ENCODE measurements at places on chromosomes 5 and 9.

DNA sequence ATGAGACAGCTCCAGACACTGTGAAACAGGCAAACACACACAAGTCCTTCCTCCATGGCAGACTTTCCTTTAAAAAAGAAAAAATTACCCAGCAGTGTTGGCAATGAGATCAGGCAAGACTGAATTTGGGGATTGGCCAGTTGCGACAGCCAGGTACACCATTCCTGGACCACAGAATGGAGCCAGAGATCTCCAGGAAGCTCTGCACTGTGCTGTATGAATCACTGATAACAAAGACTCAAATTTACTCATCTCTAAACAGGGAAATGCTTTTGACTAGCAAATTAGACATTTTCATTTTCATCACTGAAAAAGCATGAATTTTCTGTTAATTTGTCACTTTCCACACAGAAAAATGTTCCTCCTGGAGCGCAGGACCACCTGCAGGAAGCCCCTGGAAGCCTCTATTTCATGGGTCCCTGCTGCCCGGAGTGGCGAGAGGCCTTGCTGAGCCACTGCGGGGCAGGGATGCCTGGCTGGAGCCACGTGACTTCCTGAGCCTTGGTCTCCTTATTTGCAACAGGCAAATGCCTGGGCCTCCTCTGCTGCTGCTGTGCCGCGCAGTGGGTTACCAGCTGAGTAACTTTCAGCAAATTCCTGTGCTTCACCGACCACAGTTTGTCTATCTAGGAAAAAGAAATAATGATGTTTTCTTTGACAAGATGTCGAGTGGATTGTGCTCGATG, 185.9 kb upstream of the ZNF618 start:
- DNase-seq: no peak

DNA sequence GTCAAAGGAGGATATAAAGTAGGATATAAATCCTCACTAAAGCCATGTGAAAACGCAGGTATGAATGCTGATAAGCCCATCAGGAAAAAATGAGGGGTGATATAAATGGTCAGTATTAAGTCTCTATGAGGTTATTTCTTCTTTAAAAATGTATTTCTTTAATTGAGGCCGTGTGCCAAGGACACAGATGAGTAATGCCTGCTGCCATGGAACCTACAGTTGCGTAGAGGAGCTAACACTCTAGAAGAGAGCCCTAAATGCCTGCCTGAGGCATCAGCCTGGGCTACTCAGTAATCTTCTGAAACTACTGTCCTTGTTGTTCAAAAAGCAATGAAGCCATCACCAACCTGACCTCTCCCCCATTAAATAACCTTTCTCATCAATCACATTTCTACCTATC, 84.9 kb downstream of the KLHL3 start:
- no peak for DNase-seq

DNA sequence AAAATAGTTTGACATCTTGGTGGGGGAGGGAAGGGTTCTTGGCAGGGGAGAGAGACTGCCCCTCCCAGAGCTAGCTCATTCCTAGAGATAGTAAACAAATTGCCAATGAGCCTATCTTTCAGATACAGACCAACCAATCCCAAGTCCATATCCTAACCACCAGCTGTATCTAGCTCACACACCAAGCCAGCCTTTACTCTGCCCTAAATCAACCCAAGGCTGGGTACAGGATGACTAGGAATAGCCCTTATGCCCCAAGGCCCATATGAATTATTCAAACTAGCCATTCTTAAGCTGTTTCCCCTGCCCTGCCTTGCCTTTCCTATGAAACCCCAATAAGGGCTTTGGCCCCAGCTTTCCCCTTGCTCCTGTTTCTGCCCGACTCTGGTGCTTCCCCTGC, 281.3 kb upstream of the PANK3 start:
- no peak for DNase-seq

DNA sequence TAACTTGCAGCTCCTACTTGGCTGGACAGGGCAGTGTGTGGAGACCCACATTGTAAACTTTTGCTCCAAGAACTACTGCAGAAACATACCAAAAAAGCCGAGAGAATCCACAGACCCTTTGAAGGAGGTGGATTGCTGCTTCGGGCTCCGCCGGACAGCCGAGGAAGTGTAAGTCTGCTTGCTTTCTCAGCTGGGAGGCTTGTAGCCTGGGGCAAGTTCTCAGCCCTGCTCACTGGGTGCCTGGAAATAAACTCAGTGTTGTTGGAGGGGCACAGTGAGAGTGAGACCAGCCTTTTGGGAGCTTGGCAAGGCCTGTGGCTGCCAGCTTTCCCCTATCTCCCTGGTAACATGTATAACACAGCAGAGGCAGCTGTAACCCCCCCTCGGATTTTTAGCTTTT, 215.6 kb downstream of the SYK start:
- DNase-seq: no peak

GRCh38 chr5:149019679-149020078, 43.2 kb downstream of the SH3TC2 start:
- DNase-seq: no peak

- DNase-seq: no peak
These were observed 83.6 kb downstream of the MACROH2A1 start for GRCh38 chr5:135315386-135315785.

DNA sequence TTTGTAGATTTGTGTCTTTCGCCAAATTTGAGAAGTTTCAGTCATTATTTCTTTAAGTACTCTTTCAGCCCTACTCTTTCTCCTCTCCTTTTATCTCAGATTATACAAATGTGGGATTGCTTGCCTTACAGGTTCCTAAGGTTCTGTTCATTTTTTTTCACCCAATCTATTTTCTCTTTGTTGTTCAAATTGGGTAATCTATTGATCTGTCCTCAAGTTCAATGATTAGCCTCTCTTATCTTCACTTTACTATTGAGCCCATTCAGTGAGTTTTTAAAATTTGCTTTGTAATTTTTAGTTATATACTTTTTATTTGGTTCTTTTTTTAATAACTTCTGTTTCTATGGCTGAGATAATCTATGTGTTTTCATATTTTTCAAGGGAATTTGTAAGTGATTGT, 282.1 kb downstream of the FER start:
- DNase-seq: no peak

- no peak for DNase-seq
These were observed 18.9 kb downstream of the OGN start for GRCh38 chr9:92385477-92385876.

- no peak for DNase-seq
These were observed 175.9 kb downstream of the ENC1 start for GRCh38 chr5:74464512-74465209.

DNA sequence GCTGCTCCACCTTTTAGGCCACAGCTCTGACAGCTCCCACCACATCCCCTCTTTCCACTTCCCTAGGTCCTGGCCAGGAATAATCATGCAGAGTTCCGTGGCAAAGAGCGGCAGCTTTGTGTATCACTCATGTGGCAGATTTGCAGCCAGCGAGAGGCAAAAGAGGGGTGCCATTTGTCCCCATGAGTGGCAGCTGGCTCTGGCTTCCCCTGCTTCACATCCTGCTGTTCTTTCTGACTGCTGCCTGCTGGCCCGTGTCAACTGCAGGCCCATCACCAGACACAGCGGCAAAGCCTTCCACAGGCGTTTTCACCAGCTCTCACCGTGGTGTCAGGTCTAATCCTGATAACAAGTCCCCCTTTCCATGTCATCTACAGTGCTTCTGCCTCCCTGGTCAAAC, 430.6 kb upstream of the DAP start:
- no peak for DNase-seq

Data from NCI-H524 treated with DMSO at 0.1 percent for 48 hours (cell line).